T-helper 2 cell treated with Interferon-gamma antibody and Interleukin-4, amounts not matched to agents 5 μg/mL and 100 μg/mL, for 36 hours (primary cell): ENCODE measurements at places on chromosomes 7 and 10.

DNA sequence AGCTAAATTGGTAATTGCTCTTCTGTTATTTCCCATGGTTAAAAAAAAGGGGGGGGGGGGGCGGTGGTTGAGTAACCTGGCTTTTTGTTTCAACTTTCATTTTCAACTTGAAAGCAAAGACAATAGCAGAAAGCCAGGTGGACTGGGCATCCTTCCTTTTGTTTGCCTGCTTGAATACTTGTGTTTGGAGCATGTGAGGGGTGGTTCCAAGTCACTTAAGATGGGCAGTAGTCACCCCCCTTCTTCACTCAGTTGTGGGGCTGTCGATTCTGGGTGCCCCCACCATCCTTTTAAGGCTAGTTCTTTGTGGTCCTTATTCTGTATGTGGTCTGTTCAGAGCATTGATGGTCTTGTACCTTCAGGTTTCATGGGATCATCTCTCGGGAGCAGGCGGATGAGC lies 165.6 kb upstream of the PRR15 start:
- no peak for DNase-seq

GRCh38 chr7:106047818-106048705 lies 64.0 kb downstream of the SYPL1 start:
- DNase-seq: no peak

- no peak for DNase-seq
Measured at GRCh38 chr10:103692436-103692951, 162.9 kb downstream of the SH3PXD2A start.

GRCh38 chr10:100009793-100010676 lies at the start of gene DNMBP:
DNMBP (minus strand) TSS chr10:100009947; CDS start chr10:99972124, 37,823 bp downstream.
- peak; percentile 87 for DNase-seq

DNA sequence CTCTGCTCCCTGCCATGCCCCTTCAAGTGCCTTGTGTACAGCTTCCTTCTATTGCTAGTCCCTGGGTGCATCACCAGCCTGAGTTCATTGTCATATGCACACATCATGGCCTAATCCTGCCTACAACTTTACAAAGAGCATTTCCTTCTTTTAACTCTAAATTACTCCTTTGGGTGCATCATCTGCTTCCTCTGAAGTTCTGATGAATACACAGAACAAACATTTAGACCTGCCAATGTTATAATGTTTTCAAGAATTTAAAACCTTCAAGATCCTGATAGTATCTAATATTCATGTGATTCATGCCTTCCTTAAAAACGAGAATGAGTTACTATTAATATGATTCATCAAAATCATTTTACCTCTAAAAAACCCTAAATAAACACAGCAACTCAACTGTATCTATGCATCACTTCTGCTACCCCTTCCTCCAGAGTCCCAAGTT lies 357.1 kb downstream of the MAGI2 start:
- no peak for DNase-seq

GRCh38 chr7:31702354-31702753 lies 15.3 kb downstream of the PPP1R17 start:
- DNase-seq: no peak

DNA sequence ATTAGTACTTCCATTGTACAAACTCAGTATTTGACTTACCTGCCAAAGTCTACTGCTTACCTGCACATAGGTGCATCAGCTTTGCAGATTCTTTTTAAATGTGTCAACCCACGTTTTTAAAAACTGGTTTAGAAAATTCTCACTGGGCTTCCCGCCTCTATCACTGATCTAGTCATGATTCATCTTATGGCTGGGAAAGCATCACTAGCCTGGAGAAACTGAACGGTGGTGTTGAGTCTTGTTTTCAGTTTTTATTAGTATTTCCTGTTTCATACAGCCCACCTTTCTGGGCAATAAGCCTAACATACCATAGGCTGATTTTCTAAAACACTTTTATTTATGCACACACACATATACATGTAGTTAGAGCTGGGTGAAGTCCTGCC lies 19.7 kb downstream of the DOCK1 start:
- no peak for DNase-seq

DNA sequence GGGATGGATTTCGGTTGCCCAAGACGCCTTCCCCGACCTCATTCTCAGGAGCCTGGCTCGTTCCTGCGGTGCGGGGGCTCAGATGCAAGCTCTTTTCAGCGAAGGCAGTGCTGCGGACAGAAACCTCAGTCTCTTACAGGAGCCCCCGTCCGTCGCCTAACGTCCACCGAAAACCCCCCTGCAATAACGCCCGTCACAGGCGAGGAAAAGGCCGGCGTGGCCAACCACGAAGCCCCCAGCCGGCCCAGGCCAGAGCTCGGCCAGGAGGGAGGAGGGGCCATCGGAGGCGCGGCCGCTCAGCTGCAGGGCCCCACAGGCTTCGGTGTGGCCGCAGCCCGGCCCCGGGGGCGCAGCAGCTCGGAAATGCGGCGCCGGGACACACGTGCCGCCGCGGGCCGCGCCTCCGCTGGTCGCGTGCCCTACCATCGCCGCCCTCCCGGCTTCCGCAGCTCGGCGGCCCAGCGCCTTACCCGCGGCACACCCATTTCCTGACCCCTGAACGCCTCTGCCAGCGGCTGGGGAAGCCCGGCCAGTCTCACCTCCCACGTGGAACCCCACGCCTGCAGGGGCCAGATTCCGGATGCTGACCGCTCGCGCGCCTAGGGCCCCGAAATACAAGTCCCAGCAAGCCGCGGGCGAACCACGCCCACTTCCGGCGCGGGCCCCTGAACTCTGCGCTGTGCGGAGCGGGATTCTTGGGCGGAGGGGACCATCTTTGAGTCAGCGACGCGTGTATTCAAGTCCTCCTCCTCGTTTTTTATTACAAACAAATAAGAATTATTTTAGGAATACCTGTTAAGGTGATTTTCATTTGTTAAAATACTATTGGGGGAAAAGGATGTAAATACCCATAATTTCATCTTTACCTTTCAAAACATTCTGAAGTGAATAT lies at the start of gene ZNF239:
Gene ZNF239 (minus strand): TSS at position 616 of the 892 bp plus-strand sequence. CDS start 16,537 bp downstream, outside the sequence.
- DNase-seq: peak; percentile 77

GRCh38 chr7:13290975-13291374 lies 603.5 kb downstream of the ARL4A start:
- DNase-seq: no peak

DNA sequence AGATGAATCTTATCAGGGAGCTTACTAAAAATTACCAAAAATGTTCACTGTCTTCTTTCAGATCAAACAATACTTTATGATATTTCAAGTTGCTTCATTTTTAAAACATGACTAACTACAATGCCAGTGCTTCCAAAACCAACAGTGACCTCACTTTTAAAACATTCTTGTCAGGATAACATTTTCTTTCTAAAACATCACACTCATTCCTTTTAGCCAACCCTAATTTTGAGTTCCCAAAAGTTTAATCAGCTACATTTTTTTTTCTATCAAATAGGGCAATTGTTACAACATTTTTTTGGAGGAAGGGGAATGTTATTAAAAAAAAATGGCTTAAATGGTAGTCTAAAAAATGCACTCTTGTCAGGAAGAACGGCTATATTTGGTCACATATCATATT lies 37.3 kb downstream of the RTKN2 start:
- no peak for DNase-seq

DNA sequence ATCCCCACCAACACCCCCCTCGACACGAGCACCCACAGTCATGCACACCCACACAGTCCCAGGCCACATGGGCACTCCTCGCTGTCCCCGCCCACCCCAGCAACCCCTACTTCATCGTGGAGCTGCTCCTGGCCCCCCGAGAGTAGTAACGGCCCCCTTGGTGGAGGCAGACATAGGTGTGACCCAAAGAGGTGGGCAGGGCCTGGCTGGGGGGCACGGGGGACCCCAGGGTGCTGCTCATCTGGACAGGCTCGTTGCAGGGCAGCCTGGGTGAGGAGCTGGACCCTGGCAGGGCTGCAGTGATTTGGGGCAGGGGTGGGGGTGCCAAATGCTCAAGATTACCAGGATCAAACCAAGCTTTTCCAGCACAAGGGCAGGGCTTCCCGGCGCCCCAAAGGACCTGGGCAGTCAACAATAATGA lies 42.4 kb upstream of the ZMIZ1 start:
- DNase-seq: no peak

GRCh38 chr10:101047961-101048892 lies 13.6 kb upstream of the KAZALD1 start:
- no peak for DNase-seq

- no peak for DNase-seq
Measured at GRCh38 chr10:79077488-79078173, 8.9 kb downstream of the ZMIZ1 start.

DNA sequence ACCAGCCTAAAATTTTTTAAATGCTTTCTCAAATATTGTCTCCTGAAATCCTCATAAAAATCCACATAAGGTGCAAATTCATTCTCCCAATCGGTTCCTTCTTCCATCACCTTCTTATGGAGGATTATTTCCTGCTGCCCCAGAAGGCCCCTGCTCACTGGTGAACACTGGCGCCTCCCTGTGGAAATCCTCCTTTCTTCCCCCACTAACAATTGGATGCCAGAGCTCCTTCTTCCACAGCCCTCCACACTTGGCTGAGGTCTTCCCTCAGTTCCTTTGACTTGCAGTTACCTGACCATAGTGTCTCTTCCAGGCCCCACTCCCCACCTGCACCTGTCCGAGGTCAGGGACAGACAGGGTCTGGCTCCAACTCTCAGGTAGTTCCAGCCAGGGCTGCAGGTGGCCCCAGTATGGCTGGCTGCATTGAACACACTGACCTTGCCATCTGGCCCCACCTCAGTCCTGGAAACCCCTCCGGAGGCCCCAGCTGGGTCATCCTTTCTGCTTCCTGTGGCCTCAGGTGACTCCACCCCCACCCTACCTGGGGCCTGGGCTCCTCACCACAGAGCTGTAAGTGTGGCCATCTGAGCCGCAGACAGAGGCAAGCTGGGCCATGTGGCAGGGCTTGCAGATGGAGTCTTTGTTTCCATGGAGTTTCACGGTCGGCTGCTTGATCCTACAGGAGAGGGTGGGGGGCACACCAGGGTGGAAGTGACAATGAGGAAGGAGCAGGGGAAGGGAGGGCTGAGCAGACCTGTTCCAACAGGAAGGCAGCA lies 18.4 kb downstream of the SPOCK2 start:
- no peak for DNase-seq

DNA sequence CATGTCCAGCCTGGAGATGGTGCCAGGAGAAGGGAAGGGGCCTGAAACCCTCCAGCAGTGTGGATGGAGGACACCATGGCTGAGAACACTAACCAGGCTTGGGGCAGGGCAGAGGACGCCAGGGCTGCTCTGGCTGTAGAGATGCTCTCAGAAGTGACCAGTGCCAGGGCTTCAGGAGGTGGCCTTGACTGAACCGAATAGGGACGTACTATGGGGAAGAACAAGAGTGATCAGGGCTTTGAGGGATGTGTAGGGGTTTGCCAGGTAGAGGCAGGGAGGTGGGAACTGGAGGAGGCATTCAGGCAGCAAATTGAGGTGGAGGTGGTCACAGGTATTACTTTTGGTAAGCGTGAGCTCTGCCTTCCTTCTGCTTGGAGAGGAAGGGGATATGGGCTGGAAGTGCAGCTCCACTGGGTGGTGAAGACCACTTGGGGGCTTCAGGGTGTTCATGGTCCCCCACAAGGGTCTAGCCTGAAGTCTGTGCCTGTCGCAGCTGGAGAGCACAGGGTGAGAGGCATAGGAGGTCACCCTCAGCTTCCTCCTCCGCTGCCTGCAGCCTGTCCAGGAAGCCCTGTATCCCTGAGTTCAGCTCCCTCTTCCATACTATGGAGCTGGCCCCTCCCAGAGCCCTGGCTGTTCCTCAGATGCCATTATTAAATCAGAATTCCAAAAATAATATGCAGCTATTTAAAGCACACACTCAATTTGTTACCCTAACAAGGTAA lies 27.8 kb downstream of the ADCY1 start:
- no peak for DNase-seq

DNA sequence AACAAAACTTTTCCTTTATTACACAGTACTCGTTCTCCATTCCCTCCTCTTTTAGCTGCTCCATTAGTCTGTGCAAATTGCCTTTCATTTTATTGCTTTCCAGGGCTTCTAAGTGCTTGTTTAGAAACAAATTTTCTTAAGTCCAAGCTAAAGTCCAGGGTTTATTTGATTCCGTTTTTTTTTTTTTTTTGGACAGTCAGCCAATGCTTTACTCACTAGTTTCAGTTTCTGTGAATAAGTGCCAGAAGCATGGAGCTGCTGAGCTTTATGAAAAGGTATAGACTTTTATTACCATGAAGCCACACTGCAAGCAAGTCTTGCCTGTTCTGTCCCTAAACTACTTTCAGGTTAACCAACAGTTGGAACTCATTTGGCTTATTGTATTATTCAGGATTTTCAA lies 455.0 kb downstream of the GFRA1 start:
- DNase-seq: no peak

DNA sequence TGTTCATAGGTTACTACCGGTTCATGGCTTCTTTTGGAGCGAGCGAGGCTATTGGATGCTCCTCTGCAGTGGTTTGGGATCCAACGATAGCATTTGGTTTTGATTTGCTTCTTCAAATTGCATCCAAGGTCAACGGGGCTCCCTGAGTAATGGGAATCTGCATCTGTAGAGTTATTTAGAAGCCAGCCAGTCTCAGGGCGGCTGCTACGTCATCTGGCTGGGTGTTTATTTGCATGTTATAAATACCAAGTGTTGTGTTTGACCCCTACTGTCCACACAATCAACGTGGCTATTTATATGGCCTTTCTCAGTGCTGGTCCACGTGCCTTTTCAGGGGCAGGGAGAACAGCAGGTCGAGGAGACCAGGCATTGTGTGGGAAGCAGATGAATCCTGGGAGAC lies 137.7 kb downstream of the PRPF18 start:
- DNase-seq: no peak

DNA sequence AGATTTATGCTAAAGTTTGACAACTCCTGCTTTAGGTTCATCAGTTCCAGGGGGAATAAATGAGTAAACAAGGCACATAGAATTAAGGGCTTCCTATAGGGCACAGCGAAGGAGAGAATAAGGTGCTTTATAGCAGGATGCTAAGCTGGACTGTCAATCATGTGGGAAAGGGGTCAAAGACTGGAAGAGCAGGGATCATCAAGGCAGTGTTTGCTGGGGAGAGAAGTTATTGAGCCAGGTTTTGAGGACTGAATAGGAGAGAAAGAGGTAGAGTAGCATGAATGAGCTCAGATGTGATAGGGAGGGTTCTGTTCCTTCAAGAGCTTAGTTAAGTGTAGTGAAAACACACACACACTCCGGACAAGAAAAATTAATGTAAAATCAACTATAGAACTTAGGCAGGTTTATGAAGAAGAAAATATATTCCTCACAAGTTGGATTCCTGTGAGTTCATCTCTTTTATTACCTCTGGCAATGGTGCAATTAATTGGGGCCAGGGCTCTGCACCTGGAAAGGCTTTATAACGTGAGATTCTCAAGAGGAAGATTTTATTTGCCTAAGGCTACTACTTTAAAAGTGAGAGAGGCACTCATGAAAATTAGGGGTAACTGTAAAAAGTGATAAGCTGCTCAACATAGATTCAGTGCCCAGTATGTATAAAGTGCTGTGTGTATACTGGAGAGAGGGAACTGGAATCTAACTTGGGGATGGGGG lies 222.4 kb downstream of the AUTS2 start:
- no peak for DNase-seq

- DNase-seq: no peak
Measured at GRCh38 chr7:25891591-25891990, 260.4 kb upstream of the NFE2L3 start.

DNA sequence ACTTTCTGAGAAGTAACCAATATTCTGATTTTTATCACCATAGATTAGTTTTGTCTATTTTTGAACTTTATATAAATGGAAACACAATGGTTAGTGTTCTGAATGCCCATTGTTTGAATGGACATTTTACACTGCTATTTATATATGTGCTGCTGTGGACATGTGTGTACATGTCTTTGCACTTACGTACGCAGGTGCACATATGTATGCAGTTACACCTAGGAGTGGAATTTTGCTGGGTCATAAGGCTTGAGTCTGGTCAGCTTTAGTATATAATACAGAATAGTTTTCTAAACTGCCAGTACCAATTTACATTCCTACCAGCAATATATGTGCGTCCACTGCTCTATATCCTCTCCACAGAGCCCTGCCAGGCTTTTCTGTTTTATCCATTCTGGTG lies 24.5 kb upstream of the ZEB1 start:
- DNase-seq: no peak
